ENCODE measurements at places on chromosomes 3 and 15.

- no peak for DNase-seq
Observed at GRCh38 chr15:81170511-81170910, 26.2 kb upstream of the IL16 start.

DNA sequence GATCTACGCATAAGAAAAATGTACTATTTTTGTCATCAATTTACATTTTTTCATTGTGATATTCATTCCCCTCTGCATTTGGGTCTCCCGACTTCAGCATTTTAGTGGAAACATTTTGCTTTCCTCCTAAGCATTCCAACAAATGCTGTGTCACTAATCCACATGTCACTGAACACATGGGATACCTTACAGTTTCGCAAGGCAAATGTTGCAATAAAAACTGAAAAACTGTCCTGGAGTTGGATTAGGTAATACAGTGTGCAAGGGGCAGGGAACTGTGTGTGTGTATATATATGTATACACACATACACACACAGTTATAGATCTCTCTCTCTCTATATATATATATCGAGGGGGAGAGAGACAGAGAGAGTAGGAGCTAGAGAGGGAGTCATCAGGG is 632.2 kb downstream of the MAGI1 start:
- DNase-seq, result no peak

GRCh38 chr3:1263121-1263520 is 170.3 kb downstream of the CNTN6 start:
- DNase-seq, result no peak

GRCh38 chr15:87901926-87902690 is 354.4 kb downstream of the NTRK3 start:
- DNase-seq, result no peak

DNA sequence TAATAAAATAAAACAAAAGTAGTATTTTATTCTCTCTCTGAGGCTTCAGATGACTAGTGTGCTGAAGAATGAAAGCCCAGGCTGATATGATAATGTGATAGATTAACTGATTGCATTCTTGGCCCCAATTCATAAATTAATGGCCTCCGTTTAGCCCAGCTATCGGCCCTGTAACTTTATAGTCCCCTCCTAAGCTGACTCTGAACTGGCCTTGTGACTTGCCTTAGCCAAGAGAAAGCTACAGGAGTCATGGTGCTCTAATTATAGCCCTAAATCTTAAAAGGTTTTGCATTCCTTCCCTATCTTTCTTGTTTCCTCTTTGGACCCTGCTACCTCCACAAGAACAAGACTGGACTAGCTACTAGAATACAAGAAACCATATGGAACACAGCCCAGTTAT is 123.2 kb upstream of the EPHA3 start:
- no peak for DNase-seq

DNA sequence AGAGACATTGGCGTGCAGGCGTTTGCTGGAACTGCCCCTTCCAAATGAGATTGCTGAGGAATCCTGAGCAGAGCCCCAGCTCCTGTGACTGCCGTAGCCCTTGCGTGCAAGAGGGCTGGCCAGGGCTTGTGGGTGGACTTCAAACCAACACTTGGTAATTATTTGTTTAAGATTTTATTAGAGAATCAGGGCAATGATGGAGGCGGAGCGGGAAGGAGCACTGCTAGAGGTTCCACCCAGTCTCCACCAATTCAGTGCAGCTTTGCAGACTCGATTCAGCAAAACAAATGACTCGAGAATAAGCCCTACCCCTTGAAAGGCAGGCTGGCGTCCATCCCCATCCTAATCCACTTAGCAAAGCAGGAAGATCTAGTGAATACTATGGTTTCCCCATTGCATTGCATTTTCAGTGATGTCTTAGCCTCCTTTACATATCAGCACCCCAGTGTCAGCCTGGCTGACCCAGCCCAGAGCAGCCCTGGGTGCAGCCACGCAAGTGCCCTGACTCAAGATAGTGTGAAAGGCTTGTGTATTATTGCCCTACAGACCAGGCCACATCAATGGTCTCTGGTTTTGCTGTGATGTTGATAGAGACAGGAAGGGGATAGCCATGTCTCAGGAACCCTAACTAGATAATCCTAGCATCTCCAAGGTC is 26.0 kb downstream of the GLDN start:
- no peak for DNase-seq

GRCh38 chr15:89829616-89830440 is 15.2 kb upstream of the ANPEP start:
- DNase-seq, result no peak

DNA sequence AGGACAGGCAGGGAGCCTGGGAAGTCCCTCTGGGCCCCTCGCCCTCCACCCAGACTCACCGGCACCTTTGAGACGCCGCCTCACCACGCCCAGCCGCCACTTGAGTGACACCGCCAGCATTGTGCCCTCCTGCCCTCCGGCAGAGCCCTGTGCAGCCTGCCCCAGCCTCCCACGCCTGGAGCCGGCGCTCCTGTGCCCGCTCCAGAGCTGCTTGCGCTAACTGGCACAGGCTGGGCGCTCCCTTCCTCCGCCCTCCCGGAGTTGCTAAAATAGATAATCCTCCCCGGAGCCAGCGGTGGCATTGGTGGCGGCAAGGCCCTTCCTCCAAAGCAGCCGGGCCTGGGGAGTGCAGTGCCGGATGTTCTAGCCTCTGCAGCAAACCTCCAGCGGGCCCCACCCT is 15.7 kb upstream of the GRIP2 start:
- DNase-seq, result no peak

Data from activated T-cell treated with anti-CD3 and anti-CD28 coated beads, Interleukin-2, amount 50 U/mL, for 1 hour (primary cell).